ENCODE measurements at places on chromosomes 6 and 20.

- no peaks in the 10 kb centered on the region for H3K4me1 ChIP-seq
- no peak overlapping the region for H3K4me3 ChIP-seq
- H3K27ac ChIP-seq, result no peak overlapping the region
- H3K27me3 ChIP-seq, result no peaks in the 10 kb centered on the region
These were observed 30.5 kb upstream of the AKAP12 start for GRCh38 chr6:151209071-151209831.

GRCh38 chr20:3854462-3854871 is 7.8 kb downstream of the MAVS start:
- H3K36me3 ChIP-seq, result peaks cover 36% of the 10 kb centered on the region
- no peak overlapping the region for H3K4me3 ChIP-seq
- DNase-seq, result no peak

DNA sequence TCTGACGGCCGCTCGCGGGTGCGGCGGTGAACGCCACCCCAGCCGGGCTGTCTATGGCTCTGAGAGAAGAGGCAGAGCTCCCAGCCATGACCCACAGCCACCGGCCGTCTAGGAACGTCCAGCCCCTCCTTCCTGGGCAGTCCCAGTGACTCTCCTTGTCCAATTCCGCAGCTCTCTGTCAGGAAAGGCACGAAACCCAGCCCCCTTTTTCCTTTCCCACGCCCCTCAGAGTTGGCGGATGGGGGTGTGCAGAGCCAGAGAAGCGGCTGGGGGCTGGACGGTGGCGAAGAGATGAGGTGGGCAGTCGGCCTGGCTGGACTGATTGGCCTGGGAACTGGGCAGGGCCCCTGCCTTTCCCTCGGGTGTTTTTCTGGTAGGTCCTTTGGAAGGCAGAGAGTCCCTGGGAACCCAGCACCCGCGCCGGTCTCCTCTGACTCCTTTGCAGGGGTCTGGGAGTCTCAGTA is 1.5 kb downstream of the EBF4 start:
- peaks cover 7% of the 10 kb centered on the region for H3K27me3 ChIP-seq
- peak overlapping the region; percentile 40 for H3K27ac ChIP-seq

DNA sequence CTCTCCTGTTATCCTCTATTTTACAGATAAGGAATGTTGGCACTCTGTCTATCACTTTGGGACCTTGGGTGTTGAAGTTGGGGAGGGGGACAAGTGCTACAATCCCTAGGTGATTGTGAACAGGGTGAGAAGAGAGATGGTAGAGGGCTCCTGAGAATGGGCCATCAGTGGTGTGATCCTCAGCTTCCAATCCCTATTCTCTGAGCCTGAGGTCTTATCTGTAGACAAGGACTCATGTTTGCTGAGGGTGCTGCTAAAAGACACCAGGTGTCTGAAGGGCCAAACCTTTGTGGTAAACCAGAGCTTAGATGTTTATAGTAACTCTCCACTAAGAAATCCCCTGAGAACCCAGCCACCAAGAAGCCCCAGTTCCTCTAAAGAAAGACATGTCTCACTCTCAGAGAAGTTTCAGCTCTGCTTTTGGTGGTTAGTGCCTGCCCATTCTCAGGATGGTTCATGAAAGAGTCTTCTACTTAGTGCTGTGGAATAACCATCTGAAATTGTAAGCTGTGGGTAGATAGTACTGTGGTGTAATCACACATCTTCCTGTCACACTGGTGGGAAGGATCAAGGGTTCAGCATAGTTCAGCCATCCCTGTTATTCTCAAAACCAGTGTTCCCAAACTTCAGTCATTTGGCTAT is 58.2 kb upstream of the IL20RA start:
- H3K27ac ChIP-seq, result no peak overlapping the region
- no peaks in the 10 kb centered on the region for H3K27me3 ChIP-seq
- H3K4me3 ChIP-seq, result no peak overlapping the region
- no peaks in the 10 kb centered on the region for H3K4me1 ChIP-seq
- no peaks in the 10 kb centered on the region for H3K36me3 ChIP-seq
- DNase-seq, result no peak

GRCh38 chr6:28960846-28961500 is 37.2 kb upstream of the TRIM27 start:
- no peaks in the 10 kb centered on the region for H3K27me3 ChIP-seq
- no peak for DNase-seq
- no peak overlapping the region for H3K27ac ChIP-seq

- H3K27ac ChIP-seq, result no peak overlapping the region
- peak; percentile 81 for DNase-seq
- H3K27me3 ChIP-seq, result no peaks in the 10 kb centered on the region
- no peaks in the 10 kb centered on the region for H3K36me3 ChIP-seq
- no peak overlapping the region for H3K4me3 ChIP-seq
These were observed 7.4 kb downstream of the DLL1 start for GRCh38 chr6:170283212-170284081.

DNA sequence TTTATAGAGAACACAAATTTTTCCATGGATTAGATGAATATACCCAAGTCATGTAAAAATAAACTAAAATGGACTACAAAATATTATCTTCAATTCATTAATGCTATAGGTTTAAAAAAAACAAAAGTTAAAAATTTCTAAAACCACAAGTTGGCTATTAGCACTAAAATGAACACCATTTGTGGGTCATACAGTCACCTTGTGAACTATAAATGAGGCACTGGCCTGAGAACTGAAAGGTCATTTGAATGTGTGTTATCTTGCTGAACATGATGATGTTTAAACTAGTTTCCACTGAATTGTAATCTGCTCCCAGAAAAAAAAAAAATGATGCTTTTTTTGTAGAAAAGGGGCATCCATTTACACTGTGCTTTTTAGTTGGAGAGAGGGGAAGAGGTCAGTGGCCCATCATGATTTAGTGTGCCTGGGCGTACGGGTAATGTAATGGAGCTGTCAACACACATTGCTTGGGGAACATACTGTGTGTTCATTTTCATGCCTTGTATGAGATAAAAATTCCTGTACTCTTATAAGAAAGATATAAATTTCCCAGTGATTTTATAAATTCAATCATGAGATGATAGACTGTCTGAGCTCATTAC is 96.6 kb upstream of the FKBP1C start:
- H3K4me3 ChIP-seq, result no peak overlapping the region
- no peaks in the 10 kb centered on the region for H3K4me1 ChIP-seq
- DNase-seq, result no peak
- H3K27me3 ChIP-seq, result no peaks in the 10 kb centered on the region
- no peaks in the 10 kb centered on the region for H3K36me3 ChIP-seq

DNA sequence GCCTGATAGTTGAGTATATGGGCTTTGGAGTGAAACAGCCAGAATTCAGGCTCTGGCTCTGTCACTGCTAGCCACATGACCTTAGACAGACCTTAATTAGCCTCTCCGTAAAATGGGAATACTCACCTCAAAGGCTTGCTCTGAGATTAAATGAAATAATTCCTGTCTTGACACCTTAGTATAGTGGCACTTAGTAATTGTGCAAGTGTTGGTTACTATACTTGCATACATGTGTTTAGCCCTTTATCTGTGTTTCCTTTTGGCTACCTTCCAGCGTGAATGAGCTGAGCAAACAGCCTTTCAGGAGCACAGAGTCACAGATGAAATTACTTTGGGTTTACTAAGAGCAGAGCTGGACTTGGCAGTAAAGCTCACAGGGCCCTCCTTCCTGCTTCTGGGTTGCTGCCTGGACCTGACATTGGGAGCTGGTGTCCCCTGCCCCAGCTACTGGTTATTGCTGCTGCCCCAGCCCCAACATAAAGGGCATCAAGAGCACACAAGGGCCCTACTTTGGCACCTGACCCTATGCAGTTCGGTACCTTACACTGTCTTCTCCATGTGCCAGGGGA is 32.8 kb downstream of the CD164 start:
- DNase-seq, result no peak
- peaks cover 30% of the 10 kb centered on the region for H3K4me1 ChIP-seq
- peak overlapping the region; percentile 14 for H3K27ac ChIP-seq
- H3K4me3 ChIP-seq, result no peak overlapping the region
- peaks cover 3% of the 10 kb centered on the region for H3K36me3 ChIP-seq

GRCh38 chr6:34970488-34970887 is 81.4 kb downstream of the ANKS1A start:
- no peak overlapping the region for H3K27ac ChIP-seq
- no peaks in the 10 kb centered on the region for H3K27me3 ChIP-seq
- peaks cover 17% of the 10 kb centered on the region for H3K36me3 ChIP-seq
- no peak for DNase-seq
- no peak overlapping the region for H3K4me3 ChIP-seq

DNA sequence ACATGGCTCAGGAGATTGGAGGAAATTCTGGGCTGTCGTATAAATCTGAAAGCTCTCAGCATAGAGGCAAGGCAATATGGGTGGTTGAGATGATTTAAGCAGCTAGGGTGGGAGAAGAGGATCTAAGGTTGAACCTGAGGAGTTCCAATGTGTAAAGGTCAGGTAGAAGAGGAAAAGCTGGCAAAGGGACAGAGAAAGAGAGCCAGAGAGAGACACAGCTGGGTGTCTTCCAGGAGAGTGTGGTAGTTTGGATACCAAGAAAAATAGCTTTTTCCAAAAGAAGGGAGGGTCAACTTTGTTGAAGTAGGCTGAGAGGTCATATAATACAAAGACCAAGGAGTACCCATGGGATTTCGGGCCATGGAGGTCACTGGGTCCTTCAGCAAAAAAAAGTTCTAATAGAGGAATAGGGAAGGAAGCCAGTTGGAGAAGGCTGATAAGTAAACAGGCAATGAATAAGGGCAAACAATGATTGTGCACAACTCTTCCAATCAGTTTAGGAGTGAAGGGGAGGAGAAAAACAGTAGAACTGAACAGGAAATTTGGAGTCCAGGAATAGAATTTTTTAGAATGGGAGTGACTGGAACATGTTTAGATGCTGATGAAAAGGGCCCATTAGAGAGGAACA is 135.1 kb downstream of the QRSL1 start:
- H3K27me3 ChIP-seq, result no peaks in the 10 kb centered on the region
- no peak overlapping the region for H3K27ac ChIP-seq
- no peak overlapping the region for H3K4me3 ChIP-seq
- no peaks in the 10 kb centered on the region for H3K4me1 ChIP-seq
- no peaks in the 10 kb centered on the region for H3K36me3 ChIP-seq
- no peak for DNase-seq

- no peaks in the 10 kb centered on the region for H3K27me3 ChIP-seq
- no peak overlapping the region for H3K27ac ChIP-seq
- no peaks in the 10 kb centered on the region for H3K36me3 ChIP-seq
- H3K4me1 ChIP-seq, result peaks cover 10% of the 10 kb centered on the region
- no peak for DNase-seq
- no peak overlapping the region for H3K4me3 ChIP-seq
These were observed 103.6 kb upstream of the KCNK16 start for GRCh38 chr6:39426073-39426456.

DNA sequence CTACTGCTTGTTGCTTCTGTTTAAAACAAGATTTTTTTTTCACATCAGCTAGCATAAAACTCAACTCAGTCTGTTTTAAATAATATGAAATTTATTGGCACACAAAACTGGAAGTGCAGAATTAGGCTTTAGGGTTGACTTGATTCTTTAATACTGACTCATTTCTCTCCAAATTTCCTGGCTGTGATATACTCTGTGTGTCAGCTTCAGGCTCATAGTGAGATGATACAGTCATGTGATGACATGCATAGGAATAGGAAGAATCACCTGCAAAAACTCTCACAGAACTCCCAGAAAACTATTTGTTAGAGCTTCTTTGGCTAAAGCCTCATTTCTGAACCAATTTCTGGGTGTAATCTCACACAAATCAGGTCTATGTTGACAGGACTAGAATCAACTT is 1068.0 kb upstream of the EPHA7 start:
- no peak overlapping the region for H3K4me3 ChIP-seq
- no peak for DNase-seq
- no peaks in the 10 kb centered on the region for H3K4me1 ChIP-seq
- H3K36me3 ChIP-seq, result no peaks in the 10 kb centered on the region
- H3K27me3 ChIP-seq, result no peaks in the 10 kb centered on the region

DNA sequence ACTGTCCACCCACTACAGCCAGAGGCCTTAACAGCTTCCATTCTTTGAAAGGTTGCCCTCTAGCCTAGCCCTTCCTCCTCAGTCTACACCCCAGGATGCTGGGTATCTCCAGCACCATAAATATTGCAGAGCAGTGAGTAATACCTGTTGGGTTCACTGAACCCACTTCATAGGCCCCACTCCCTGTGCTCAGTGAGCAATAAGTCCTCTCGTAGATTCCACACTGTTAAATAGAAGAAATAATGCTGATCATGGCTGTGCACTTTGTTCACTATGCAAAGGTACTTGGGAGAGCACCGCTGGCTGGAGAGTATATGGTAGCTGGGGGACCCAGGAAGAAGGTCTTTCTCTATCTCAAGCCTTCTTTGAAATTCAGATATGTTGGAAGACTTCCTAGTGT is 87.3 kb downstream of the RSPH3 start:
- H3K27ac ChIP-seq, result no peak overlapping the region
- H3K36me3 ChIP-seq, result no peaks in the 10 kb centered on the region
- H3K4me1 ChIP-seq, result peaks cover 23% of the 10 kb centered on the region
- no peak overlapping the region for H3K4me3 ChIP-seq
- H3K27me3 ChIP-seq, result no peaks in the 10 kb centered on the region
- no peak for DNase-seq

DNA sequence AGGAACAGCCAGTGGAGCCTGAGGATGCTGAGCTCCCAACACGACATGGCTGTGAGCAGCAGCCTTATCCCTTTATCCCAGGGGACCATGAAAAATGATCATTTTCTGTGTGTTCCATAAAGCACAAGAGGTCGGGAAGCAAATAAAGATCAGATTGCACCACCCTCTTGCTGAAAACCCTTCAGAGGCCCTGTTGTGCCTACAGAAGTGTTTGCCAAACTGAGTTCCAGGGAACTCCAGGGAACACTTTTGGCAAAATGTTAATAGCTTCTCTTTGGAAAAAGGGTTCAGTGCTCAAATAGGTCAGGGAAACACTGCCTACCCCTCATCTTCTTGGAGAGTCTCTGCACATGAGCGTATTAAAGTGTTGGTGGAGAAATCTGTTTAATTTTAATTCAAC is 24.4 kb downstream of the ARMC2 start:
- H3K4me1 ChIP-seq, result peaks cover 35% of the 10 kb centered on the region
- peak overlapping the region; percentile 80 for H3K27ac ChIP-seq
- no peaks in the 10 kb centered on the region for H3K27me3 ChIP-seq
- no peak overlapping the region for H3K4me3 ChIP-seq
- no peaks in the 10 kb centered on the region for H3K36me3 ChIP-seq

GRCh38 chr6:137740967-137741761 is 125.9 kb upstream of the TNFAIP3 start:
- H3K4me1 ChIP-seq, result no peaks in the 10 kb centered on the region
- H3K4me3 ChIP-seq, result no peak overlapping the region
- H3K27me3 ChIP-seq, result no peaks in the 10 kb centered on the region
- no peaks in the 10 kb centered on the region for H3K36me3 ChIP-seq

- no peaks in the 10 kb centered on the region for H3K27me3 ChIP-seq
- no peak for DNase-seq
- no peak overlapping the region for H3K27ac ChIP-seq
- H3K4me3 ChIP-seq, result no peak overlapping the region
- H3K36me3 ChIP-seq, result peaks cover 13% of the 10 kb centered on the region
These were observed 58.0 kb downstream of the GINS1 start for GRCh38 chr20:25465243-25466135.

GRCh38 chr6:111307275-111307858 is 175.7 kb downstream of the REV3L start:
- no peaks in the 10 kb centered on the region for H3K27me3 ChIP-seq
- no peak overlapping the region for H3K4me3 ChIP-seq
- DNase-seq, result no peak
- H3K4me1 ChIP-seq, result no peaks in the 10 kb centered on the region
